ENCODE measurements at places on chromosomes 16 and 17.

GRCh38 chr16:28202147-28202746 lies 9.5 kb downstream of the XPO6 start:
- no peak for DNase-seq

DNA sequence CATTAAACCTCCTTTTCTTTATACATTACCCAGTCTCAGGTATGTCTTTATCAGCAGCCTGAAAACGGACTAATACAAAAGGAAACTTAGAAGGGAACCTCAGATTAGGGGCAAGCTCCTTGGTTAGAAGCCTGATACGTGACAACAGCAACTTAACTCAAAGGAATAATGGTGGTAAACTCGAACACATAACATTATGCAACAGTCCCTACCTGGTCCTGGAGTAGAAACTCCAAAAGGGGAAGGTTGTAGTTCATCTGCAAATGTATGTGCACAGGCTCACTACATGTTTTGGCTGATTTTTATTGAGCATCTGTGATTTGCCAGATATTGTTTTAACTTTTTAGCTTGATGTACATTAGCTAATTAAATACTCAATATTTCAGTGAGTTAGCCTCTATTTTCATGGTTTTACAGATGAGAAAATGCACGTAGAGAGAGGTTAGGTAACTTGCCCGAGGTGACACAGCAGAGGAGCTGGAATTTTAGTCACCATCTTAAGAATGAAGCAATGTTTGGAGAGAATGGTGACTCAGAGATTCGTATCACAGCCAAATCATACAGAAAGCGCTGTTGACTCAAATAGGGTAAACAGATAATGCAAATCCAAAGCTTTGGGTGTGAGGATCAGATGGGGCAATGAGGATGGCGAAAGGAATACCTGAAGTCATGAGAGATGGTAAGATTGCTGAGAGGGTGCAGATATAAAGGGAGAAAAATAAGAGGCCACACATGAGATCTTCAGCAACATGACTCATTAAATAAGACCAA lies 194.9 kb upstream of the RBFOX1 start:
- no peak for DNase-seq

- DNase-seq = no peak
Measured at GRCh38 chr16:49269201-49269600, 12.4 kb downstream of the CBLN1 start.

DNA sequence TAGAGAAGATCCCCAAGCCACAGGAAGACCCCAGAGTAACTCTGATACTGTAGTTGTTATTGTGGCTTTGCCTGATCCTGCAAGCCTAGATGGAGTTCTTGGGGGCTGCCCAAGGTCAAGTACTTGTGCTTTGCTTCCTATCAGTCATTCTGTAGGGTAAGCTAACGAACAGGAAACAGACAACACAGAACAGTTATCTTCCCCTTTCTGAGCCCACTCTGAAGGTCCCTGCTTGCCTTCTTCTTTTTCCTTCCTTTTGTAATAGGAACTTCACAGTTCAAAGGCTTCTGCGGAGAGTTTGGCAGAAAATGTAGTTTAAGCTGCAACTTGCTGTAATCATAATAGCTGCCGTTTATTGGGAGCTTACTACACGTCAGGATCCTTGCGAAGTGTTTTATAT lies 494.1 kb upstream of the ERCC4 start:
- no peak for DNase-seq

DNA sequence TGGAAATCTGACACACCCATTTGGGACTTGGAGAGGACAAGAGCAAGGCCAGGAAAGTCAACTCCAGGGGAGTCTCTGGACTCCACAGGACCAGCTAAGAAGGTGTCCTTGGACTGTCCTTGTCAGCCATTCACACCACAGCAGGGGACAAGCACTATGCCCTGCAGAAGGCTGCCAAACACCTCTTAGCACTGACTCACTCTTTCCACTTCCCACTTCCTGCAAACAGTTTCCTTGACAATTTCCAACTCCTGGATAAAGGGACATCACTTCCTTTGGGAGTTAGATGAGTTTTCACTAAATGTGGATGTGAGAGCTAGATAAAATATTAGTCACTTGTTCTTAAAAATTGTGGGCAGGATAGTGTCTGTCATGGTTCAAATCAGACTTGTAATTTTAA lies 37.8 kb upstream of the BCAR1 start:
- DNase-seq = no peak

DNA sequence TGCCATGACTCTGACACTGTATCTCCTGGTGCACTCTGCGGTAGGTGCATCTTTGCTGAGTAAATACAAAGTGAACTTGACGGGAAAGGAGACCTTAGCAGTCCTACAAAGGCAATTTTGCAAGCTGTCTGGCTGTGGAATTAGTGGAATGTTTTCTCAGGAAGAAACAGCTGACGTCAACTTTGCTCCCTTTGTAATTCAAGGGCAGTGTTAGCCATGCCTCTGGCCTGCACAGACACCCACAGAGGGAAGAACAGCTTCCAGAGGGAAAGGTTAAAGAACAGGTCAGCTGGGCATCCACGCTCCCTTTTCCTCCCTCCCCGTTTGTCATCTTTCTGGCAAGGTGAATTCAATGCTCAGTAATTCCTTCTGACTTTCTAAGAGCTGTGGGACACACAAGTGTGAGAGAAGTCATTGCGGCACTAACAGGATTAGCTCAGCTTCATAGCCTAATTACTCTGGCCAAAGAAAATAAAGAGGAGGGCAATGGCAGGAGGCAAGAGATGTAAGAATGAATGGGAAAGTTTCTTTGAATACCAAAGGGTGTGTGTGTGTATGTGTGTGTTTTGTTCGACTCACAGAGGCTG lies 476.9 kb upstream of the GOT2 start:
- peak; percentile 46 for DNase-seq

GRCh38 chr16:90023078-90023447 lies 3.8 kb upstream of the DBNDD1 start:
- no peak for DNase-seq

DNA sequence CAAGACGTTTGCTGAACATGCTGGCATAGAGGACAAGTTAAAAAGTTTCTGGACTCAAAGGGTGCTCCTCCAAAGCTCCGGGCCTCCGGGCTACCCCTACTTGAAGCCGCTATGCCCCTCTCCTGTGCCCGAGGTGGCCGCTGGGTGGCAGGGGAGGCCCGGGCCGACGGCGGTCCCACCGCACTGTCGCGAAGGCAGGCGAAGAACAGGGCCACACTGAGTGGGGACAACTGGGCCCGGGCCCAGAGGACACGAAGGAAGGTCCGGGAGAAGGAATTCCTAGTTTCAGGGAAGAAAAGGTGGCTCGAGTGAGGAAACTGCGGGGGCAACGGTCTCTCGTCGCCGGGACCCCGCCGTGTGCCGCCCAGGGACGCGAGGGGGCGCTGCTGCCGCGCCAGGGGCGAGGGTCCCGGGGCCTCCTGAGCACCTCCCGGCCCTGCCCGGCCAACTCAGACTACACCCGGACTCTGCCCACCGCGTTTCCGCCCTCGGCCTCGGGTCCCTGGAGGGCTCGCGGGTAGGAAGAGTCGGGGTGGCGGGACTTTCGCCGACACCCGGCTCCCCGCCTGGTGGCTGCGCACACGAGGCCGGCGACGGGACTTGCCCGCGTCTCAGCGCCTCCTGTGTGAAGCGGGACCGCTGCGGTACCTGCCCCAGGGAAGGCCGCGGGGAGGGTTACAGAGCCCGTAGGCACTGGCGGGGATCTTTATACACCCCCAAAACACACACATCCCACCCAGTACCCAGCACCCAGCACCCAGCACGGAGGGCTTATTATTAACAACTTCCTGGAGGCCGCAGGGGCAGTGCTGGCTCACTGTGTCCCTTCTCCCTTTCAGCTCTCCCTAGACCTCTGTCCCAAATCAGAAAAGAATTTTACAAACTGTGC lies 772 bp upstream of the CHCT1 start:
- DNase-seq = peak; percentile 37

DNA sequence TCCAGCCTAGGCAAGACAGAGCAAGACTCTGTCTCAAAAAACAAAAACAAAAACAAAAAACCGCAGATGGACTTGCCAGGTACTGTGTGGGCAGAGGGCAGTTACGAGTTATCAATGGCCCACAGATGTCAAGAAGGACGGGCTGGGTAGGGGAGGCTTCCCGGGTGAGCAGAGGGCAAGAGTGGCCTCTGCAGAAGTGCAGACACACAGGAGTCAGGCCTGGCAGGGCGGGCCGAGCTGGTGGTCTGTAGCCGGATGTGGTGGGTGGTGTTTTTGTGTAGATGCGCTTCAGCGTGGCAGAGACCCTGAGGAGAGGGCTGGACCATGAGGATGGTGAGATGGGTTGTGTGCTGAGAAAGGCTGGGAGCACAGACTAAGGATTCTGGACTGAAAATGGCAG lies 44.9 kb upstream of the KDM6B start:
- DNase-seq = no peak

DNA sequence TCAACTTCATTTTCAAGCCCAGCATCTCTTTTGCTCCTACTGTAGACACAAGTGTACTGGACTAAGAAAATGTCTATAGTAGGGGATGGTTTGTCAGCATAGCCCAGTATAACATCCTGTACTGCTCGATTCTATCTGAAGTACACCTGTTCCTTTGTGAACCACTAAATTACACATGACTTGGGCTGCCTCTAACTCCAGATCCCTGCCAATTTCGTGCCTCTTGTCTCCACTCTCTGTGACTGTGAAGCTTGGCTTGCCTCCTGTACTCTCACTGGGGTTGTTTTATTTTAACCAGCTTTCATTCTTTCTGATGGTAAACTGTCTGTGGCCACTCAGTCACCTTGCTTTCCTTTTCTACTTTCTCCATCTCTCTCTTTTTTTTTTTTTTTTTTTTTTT lies 24.5 kb downstream of the GFOD2 start:
- no peak for DNase-seq

- no peak for DNase-seq
Measured at GRCh38 chr16:1201444-1201843, 23.6 kb downstream of the TPSG1 start.

- no peak for DNase-seq
Measured at GRCh38 chr17:68351395-68351794, 60.1 kb downstream of the ARSG start.

- DNase-seq = no peak
Measured at GRCh38 chr16:54787045-54787444, 143.6 kb upstream of the IRX5 start.

- no peak for DNase-seq
Measured at GRCh38 chr17:77174928-77175661, 34.3 kb downstream of the SEC14L1 start.

DNA sequence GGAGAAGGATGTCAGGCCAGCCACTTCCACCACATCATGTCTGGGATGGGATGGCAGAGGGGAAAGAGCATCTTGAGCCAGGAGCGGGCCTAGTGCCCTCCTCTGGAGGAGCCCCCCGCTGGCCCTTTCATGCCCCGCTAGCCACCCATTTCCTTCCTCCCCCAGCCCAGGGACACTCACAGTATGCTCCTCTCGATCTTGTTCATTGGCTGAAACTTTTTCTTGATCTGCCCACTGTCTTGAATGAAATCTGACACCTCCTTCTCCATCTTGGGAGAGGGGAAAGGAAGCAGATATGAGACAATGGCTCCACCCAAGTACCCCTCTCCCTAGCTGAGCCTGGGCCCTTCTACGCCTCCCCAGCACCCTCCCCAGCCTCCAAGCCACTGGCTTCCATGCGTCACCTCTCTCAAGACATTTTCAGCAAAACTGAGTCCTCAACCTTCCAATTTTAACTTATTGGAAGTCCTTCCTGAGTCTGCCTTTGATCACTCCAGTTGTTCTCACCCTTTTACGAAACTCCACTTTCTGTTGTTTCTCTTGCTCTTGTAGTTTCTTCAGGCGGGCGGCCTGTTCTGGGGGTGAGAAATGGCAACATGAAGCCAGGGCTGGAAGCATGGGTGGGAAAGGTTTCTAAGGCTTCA lies 7.2 kb downstream of the SPAG7 start:
- DNase-seq = no peak

- no peak for DNase-seq
Measured at GRCh38 chr16:13307255-13307654, 405.9 kb downstream of the SHISA9 start.

GRCh38 chr16:71412270-71413160 lies 29.3 kb downstream of the TLE7 start:
- DNase-seq = no peak

GRCh38 chr17:60809421-60809820 lies 131.8 kb downstream of the BCAS3 start:
- DNase-seq = no peak

GRCh38 chr16:57866529-57866918 lies 64.2 kb upstream of the KIFC3 start:
- DNase-seq = no peak

- no peak for DNase-seq
Measured at GRCh38 chr16:64416216-64417005, 705.5 kb downstream of the CDH11 start.

DNA sequence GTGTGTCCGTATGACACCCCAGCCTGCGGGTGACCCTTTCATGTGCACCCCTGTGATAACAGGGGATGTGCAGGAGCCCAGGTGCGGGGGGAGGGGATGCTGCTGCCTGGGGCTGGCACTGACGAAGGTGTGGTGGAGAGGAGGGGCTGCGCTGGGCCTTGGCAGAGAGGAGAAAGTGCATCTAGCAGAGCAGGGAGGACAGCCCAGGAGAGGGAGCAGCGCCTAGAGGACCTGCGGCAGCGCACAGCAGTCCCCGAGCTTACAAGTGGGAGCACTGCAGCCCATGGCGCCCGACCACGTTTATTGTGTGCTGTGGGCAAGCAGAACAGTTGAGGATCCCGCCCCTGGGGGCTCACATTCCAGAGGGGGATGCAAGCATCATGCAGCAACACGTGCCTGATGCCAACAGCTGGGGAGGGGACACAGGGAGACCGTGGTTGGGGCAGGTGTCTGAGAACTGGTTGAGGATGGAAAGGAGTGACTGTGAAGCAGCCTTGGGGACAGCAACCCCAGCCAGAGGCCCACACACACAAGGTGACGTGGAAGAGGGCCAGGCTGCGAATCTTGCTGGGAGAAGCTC lies 10.9 kb upstream of the SLC7A5 start:
- no peak for DNase-seq

DNA sequence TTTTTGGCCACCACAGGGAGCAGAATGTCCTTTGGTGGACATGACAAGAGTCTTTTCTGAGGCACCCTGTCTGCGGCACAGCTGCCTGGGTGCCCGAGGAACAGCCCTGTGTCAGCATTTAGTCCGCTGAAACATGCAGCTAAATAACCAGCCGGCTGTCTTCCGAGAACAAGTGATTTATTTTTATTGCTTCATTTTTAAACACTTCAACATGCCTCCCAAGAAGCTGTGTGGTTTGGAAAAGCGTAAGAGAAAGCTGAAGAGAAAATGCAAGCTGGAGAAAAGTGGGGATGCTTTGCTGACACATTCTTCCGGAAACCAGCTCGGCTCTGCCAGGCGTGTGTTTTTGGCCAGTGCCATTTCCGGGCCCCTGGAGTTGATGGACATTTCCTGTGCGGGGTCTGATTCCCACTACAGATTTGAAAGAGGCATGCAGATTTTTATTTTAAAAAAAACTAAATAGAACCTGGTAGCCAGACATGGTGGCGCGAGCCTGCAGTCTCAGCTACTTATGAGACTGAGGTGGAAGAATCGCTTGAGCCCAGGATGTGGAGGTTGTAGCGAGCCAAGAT lies 94.7 kb downstream of the SEC14L1 start:
- no peak for DNase-seq

DNA sequence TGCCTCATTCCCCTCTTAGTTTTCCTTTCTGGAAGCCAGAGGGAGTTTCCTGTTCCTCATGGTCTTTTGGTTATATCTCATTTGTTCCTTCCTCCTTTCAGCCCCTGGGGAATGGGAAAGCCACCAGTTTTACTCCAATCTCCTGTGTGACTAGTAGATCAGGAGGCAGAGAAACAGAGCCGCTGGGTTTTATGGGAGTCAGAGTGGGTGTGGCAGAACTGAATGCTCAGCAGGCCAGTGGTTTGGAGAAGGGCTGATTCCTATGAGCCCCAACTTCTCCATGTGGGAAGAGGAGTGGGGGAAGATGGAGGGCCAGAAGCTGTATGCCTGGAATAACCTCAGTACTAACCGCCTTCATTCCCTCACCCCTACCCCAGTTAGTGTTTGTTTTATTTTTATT lies 4.1 kb downstream of the DNAH2 start:
- no peak for DNase-seq

All from left renal cortex interstitium (tissue), 4 donors.